ENCODE measurements at places on chromosomes 7 and 10. TPM values are rescaled to one million over a fixed set of nuclear protein-coding genes. Genes with fewer than 3 reads are reported as not detected.

DNA sequence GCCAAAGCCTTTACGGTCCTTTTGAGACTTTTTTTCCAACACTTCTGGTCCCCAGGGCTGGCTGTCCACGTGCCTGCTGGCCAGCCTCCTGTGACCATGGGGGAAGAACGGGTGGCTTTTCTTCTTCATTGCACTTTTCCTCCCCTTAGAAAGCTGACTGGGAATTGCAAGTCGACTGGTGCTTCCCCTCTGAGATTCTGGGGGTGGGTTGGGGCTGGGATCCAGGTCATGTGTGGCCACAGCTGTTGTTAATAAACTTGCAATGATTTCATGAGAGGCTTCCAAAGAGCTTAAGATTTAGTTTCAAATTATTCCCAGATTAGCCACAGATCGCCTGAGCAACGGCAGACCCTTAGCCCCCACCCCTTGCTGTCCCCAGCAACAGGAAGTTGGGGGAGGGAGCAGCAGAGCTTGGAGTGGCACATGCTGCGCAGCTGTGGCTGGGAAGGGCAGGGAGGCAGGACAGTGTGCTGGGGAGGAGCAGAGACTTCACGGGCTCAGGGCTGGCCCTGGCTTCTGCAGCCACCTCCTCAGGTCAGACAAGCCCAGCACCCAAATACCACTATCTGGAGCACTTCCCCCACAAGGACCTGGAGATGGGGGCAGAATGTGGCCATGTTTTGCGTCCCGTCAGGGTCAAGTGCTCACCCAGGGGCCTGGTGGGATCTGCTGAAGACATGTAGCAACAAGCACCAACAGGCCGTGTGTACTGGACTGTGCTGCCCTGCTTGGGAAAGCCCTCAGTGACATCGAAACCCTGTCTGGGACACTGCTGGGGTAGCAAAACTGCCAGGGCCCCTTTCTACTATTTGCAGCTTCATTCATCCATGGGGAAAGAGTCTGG lies 147.1 kb downstream of the RNF216 start:
- H3K36me3 ChIP-seq: no peaks in the 10 kb centered on the region
- no peaks in the 10 kb centered on the region for H3K27me3 ChIP-seq
- peak overlapping the region; percentile 19 for H3K4me3 ChIP-seq
- H3K4me1 ChIP-seq: peaks cover 71% of the 10 kb centered on the region
- DNase-seq: peak; percentile 79

GRCh38 chr10:80260295-80261243 lies 28.9 kb downstream of the MAT1A start:
- H3K36me3 ChIP-seq: no peaks in the 10 kb centered on the region
- no peaks in the 10 kb centered on the region for H3K4me1 ChIP-seq
- no peak for DNase-seq
- peaks cover 2% of the 10 kb centered on the region for H3K27me3 ChIP-seq
- no peak overlapping the region for H3K27ac ChIP-seq

DNA sequence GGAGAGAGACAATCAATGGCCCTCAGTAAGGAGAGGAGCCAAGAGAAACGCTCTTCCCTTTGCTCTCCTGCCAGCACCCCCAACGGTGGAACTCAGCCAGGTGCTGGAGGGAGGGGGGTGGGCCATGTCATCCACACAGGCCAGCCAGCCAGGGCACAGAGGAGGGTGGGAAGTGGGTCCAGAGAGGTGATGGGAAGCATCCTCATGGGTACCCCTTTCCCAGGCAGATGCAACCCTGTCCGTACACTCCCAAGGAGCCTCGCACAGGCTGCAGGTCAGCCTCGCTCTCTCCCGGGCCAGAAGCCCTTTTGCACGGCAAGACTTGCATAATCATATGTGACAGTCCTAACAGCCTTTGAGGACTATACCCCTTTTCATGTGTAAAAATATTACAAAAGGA lies 142.0 kb upstream of the NAMPT start:
- no peaks in the 10 kb centered on the region for H3K36me3 ChIP-seq
- H3K4me3 ChIP-seq: no peak overlapping the region

- H3K27me3 ChIP-seq: no peaks in the 10 kb centered on the region
- no peak overlapping the region for H3K27ac ChIP-seq
- H3K36me3 ChIP-seq: peaks cover 29% of the 10 kb centered on the region
- H3K4me1 ChIP-seq: peaks cover 4% of the 10 kb centered on the region
- H3K4me3 ChIP-seq: no peak overlapping the region
- DNase-seq: no peak
Measured at GRCh38 chr7:100022621-100023020, 7.2 kb downstream of the ZKSCAN1 start.

- no peak overlapping the region for H3K27ac ChIP-seq
- peaks cover 13% of the 10 kb centered on the region for H3K4me1 ChIP-seq
- no peaks in the 10 kb centered on the region for H3K36me3 ChIP-seq
- DNase-seq: no peak
- no peak overlapping the region for H3K4me3 ChIP-seq
- H3K27me3 ChIP-seq: no peaks in the 10 kb centered on the region
Measured at GRCh38 chr10:70192326-70192968, 22.1 kb upstream of the SAR1A start.

GRCh38 chr10:76883596-76883995 lies 754.0 kb downstream of the KCNMA1 start:
- no peak for DNase-seq
- no peaks in the 10 kb centered on the region for H3K4me1 ChIP-seq
- H3K36me3 ChIP-seq: peaks cover 2% of the 10 kb centered on the region
- no peaks in the 10 kb centered on the region for H3K27me3 ChIP-seq
- no peak overlapping the region for H3K27ac ChIP-seq
- no peak overlapping the region for H3K4me3 ChIP-seq

DNA sequence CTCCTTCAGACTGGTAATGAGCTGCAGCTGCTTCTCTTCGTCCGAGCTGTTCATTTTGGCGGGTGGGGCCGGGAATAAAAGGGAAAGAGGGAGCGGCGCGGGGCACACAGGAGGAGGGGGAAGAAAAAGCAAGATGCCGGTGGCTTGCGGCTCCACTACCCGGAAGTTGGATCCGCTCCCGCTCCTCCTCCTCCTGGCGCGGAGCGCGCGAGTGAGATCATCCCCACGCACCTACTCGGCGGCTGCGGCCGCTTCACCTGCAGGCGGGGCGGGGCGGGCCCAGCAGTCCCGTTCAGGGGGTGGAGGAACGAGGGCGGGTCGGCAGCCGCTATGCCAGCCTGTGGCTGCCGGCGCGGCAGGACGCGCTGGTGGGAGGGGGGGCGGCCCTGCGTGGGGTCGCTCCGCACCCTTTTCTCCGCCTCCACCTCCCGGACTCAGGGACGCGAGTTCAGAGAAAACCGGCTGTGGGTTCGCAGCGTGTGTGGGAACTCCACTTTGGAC lies at the start of gene SHTN1:
Gene SHTN1, minus strand, starts transcription at position 162 of the 501 bp plus-strand sequence. Its CDS starts 108 bp downstream, at position 54.
- H3K4me1 ChIP-seq: peaks cover 7% of the 10 kb centered on the region
- peak within 1 kb of the TSS; percentile 56 for H3K27ac ChIP-seq
- DNase-seq: peak; percentile 49
- H3K36me3 ChIP-seq: no peaks in the 10 kb centered on the region
- peak within 1 kb of the TSS; percentile 82 for H3K4me3 ChIP-seq
- H3K27me3 ChIP-seq: no peaks in the 10 kb centered on the region

- peaks cover 57% of the 10 kb centered on the region for H3K4me1 ChIP-seq
- peak; percentile 44 for DNase-seq
- H3K27me3 ChIP-seq: no peaks in the 10 kb centered on the region
- peak overlapping the region; percentile 29 for H3K27ac ChIP-seq
Measured at GRCh38 chr10:79097021-79097872, 28.5 kb downstream of the ZMIZ1 start.

DNA sequence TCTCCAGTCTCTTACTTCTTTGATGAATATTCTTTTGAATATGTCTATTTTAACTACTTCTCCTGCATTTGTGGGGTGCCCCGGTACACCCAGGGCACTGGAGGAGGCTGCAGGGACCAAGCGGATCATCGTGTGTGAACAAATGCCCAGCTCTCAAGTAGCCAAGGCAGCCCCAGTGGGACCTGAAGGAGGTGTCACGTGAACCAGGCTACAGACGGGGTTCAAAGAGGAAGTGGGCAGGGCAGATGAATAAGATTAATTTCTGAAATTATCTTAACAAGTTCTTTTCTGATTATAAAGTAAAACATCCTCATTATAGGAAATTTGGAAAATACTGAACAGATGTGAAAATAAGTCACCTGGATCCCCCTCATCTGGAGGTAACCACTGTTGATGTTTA lies 78.4 kb upstream of the DUSP5 start:
- no peaks in the 10 kb centered on the region for H3K36me3 ChIP-seq
- H3K27me3 ChIP-seq: no peaks in the 10 kb centered on the region
- no peak for DNase-seq
- no peak overlapping the region for H3K27ac ChIP-seq
- no peak overlapping the region for H3K4me3 ChIP-seq
- peaks cover 17% of the 10 kb centered on the region for H3K4me1 ChIP-seq

GRCh38 chr10:88840881-88841280 lies 10.8 kb downstream of the ANKRD22 start:
- no peaks in the 10 kb centered on the region for H3K36me3 ChIP-seq
- H3K4me1 ChIP-seq: no peaks in the 10 kb centered on the region
- no peak for DNase-seq
- no peak overlapping the region for H3K4me3 ChIP-seq

GRCh38 chr7:1103789-1104515 lies 16.0 kb downstream of the GPER1 start:
- DNase-seq: no peak
- no peaks in the 10 kb centered on the region for H3K36me3 ChIP-seq
- H3K27me3 ChIP-seq: no peaks in the 10 kb centered on the region
- no peak overlapping the region for H3K27ac ChIP-seq
- H3K4me1 ChIP-seq: peaks cover 12% of the 10 kb centered on the region

DNA sequence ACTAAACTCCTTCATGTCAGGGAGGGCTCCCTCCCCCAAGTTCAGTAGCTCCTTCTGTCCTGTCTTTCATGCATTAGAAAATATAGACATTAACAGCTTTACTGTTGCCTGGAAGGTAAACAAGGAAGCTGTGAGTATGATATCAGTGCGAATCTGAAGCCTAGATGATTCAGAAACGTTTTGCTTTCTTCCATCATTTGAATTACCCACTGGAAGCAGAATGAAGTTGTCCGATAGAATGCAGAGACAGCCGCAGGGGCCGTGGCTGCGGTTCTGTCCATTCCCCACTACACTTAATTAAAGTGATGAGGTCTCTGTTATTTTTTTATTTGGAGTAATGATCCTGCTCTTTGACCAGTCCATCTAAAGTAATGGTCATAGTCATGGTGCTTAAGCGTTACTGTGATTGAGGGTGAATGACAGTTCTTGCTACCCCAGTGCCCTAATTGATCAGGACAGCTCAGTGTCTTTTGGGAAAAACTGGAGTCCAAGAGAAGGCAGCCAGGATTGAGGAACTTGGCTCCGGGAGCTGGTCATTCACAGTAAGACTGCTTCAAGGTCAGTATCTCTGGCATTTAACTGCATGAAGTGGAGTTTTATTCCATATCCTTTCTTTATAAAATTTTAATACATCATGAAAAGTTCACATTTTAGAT lies 69.9 kb downstream of the PTPRE start:
- H3K27me3 ChIP-seq: no peaks in the 10 kb centered on the region
- peak overlapping the region; percentile 75 for H3K27ac ChIP-seq
- no peaks in the 10 kb centered on the region for H3K36me3 ChIP-seq
- no peak overlapping the region for H3K4me3 ChIP-seq
- peaks cover 27% of the 10 kb centered on the region for H3K4me1 ChIP-seq

GRCh38 chr10:22137542-22137941 lies 80.3 kb downstream of the EBLN1 start:
- H3K27ac ChIP-seq: no peak overlapping the region
- DNase-seq: no peak
- no peaks in the 10 kb centered on the region for H3K36me3 ChIP-seq
- no peaks in the 10 kb centered on the region for H3K4me1 ChIP-seq
- no peaks in the 10 kb centered on the region for H3K27me3 ChIP-seq

- no peak for DNase-seq
- no peak overlapping the region for H3K4me3 ChIP-seq
- H3K36me3 ChIP-seq: no peaks in the 10 kb centered on the region
- peaks cover 8% of the 10 kb centered on the region for H3K27me3 ChIP-seq
- H3K4me1 ChIP-seq: no peaks in the 10 kb centered on the region
- H3K27ac ChIP-seq: no peak overlapping the region
Measured at GRCh38 chr10:11444155-11444530, 167.3 kb downstream of the USP6NL start.

- H3K36me3 ChIP-seq: no peaks in the 10 kb centered on the region
- H3K4me3 ChIP-seq: peak overlapping the region; percentile 88
- peak overlapping the region; percentile 97 for H3K27ac ChIP-seq
- H3K27me3 ChIP-seq: no peaks in the 10 kb centered on the region
Measured at GRCh38 chr10:91409069-91409868, 875 bp upstream of the HECTD2 start.

DNA sequence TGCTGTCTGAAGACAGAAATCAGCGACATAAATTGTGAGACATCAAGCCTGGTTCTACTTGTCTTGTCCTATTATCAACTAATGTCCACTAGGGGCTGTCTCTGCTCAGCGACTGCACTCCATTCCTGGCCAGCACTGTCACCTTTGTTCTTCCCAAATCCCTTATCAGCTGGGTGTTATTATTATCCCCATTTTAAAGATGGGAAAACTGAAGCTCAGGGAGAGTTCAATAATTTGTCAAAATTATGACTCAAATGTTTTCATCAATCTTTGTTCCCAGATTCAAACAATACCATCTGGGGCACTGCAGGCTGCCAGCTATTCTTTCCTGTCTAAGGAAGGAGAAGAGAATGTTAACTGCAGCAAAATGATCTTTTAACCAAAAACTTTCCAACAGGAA lies 431.6 kb upstream of the NFE2L3 start:
- no peak overlapping the region for H3K4me3 ChIP-seq
- no peaks in the 10 kb centered on the region for H3K27me3 ChIP-seq
- DNase-seq: no peak
- no peak overlapping the region for H3K27ac ChIP-seq
- no peaks in the 10 kb centered on the region for H3K4me1 ChIP-seq

DNA sequence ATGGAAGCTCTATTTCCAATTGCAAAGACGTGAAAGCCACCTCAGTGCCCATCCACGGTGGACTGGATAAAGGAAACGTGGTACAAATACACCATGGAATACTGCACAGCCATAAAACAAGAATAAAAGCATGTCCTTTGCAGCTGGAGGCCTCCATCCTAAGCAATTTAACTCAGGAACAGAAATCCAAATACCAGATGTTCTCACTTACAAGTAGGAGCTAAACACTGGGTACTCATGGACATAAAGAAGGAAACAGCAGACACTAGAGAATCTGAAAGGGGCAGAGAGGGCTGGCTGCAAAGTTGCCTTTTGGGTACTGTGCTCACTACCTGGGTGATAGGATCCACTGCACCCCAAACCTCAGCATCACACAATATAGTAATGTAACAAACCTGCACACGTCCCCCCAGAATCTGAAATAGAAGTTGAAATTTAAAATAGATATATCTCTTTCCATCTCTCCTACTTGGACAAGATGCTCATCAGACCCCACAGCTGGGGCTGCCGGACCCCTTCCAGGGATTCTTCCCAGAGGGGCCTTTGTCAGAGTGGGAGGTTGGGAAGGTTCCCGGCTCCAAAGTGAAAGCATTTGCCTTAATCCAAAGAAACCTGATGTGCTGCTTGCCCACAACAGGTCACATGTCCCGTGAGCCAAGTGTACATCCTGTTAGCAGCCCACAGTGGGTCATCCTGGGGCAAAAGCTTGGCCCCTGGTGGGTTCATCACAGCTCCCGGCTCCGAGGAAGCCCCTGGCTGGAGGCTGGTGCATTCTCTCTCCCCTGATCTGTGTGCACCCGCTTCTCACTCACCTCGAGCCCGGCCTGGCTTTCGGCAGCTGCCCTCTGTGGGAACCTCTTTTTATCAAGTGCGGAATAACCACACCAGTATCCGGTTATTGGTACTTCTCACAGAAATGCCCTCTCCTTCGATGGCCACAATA lies 172.3 kb upstream of the PPP2R2D start:
- no peaks in the 10 kb centered on the region for H3K4me1 ChIP-seq
- H3K27ac ChIP-seq: no peak overlapping the region
- H3K36me3 ChIP-seq: no peaks in the 10 kb centered on the region
- H3K4me3 ChIP-seq: no peak overlapping the region
- DNase-seq: no peak
- no peaks in the 10 kb centered on the region for H3K27me3 ChIP-seq

TEX36 gene
- not detected for total RNA-seq

CYP3A4 gene
- total RNA-seq: not detected

ZNF804B gene
- not detected for total RNA-seq

FOXI2 gene
- not detected for total RNA-seq

Data from astrocyte (in vitro differentiated cells and primary cell).